ENCODE measurements at places on chromosomes 6 and 20. TPM values are rescaled to one million over a fixed set of nuclear protein-coding genes. Genes with fewer than 3 reads are reported as not detected.

Gene RPS18
- 1,914 TPM for total RNA-seq

Gene GINM1
- total RNA-seq = 70.2 TPM

Gene BPI
- 0.30 TPM for total RNA-seq

Gene TNNC2
- 0.39 TPM for total RNA-seq

Gene PBOV1
- total RNA-seq = not detected

Gene FILIP1
- total RNA-seq = 0.33 TPM

Gene SLC2A10
- total RNA-seq = 61.1 TPM

Gene TTBK1
- total RNA-seq = not detected

Gene HSPA1B
- 113 TPM for total RNA-seq

Gene RIPPLY2
- not detected for total RNA-seq

Gene PET117
- total RNA-seq = 7.8 TPM

Gene ACSS1
- 1.7 TPM for total RNA-seq

Gene TCP11
- total RNA-seq = 0.07 TPM

Gene KCNG1
- total RNA-seq = 18.6 TPM

Gene CTAGE9
- total RNA-seq = not detected

Gene FAM50B
- total RNA-seq = 11.7 TPM

Gene SLC22A23
- total RNA-seq = 4.2 TPM

Gene KIAA1755
- total RNA-seq = 4.7 TPM

Gene COL12A1
- 724 TPM for total RNA-seq

Gene SNAP91
- not detected for total RNA-seq

Gene TINAG
- not detected for total RNA-seq

Gene SPTLC3
- total RNA-seq = 3.9 TPM

Gene PPP1R14C
- 7.4 TPM for total RNA-seq

Gene PAQR8
- total RNA-seq = 4.4 TPM

Gene ENPP4
- total RNA-seq = 17.1 TPM

Gene FLRT3
- total RNA-seq = 0.52 TPM

Gene CCN6
- total RNA-seq = 0.10 TPM

Gene SLC17A9
- 25.4 TPM for total RNA-seq

Gene COL21A1
- total RNA-seq = 23.1 TPM

Gene TASP1
- total RNA-seq = 6.0 TPM

Gene SUMO4
- 1.2 TPM for total RNA-seq

Gene HCK
- total RNA-seq = not detected

Gene SNTA1
- total RNA-seq = 31.1 TPM

Gene EYA4
- 0.65 TPM for total RNA-seq

Gene EGFL8
- total RNA-seq = 1.5 TPM

Gene TBX18
- total RNA-seq = 45.0 TPM

Gene MYB
- total RNA-seq = 0.33 TPM

Gene GLP1R
- total RNA-seq = not detected

Gene RIPOR3
- 0.33 TPM for total RNA-seq

Gene SYNDIG1
- 1.4 TPM for total RNA-seq

Gene CST9L
- not detected for total RNA-seq

Gene IRF4
- total RNA-seq = not detected

Gene IMPG1
- not detected for total RNA-seq

Gene TSPO2
- not detected for total RNA-seq

Gene SALL4
- 0.07 TPM for total RNA-seq

Gene SLC22A16
- total RNA-seq = not detected

Gene GSTA2
- total RNA-seq = not detected

Gene BAG2
- total RNA-seq = 16.6 TPM

Gene KLHDC3
- total RNA-seq = 86.7 TPM

Gene DLK2
- total RNA-seq = 0.20 TPM

Gene GSTA4
- total RNA-seq = 21.1 TPM

Gene PGBD1
- total RNA-seq = 4.9 TPM

Gene EEF1A2
- 3.5 TPM for total RNA-seq

Measured in smooth muscle cell of the pulmonary artery (primary cell).